Fibroblast of skin of right biceps (primary cell): ENCODE measurements at places on chromosomes 16 and 17.

DNA sequence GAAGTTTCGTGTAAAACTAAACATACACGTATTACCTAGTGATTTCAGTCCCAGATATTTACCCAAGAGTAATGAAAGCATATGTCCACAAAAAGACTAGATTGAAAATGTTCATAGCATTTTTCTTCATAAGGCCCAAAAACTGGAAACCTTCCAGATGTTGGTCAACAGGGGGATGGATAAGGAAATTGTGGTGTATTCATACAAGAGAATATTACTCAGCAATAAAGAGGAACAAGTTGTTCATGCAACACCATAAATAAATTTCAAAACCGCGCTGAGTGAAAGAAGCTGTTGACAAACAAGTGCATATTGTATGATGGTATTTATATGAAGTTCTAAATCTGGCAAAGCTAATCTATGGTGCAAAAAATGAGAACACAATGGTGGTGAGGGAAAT, 54.1 kb upstream of the NFAT5 start:
- DNase-seq = no peak

GRCh38 chr16:6131526-6132050, 1034.0 kb upstream of the EEF2KMT start:
- peak; percentile 15 for DNase-seq

DNA sequence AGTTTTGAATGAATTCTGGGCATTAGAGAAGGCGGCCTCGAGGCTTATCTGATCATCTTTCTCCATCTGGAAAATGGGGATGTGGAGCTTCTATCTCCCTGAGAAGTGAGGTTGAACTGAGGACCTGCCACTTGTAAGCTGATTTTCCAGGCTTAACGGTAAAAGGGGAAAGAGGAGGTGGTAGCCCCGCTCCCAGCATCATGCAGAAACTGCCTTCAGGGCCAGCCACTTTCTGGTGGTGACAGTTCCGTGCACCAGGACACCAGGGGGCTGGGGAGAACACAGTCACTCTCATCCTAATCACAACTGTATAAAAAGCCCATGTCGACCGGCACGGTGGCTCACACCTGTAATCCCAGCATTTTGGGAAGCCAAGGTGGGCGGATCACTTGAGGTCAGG, 20.9 kb upstream of the CPSF4L start:
- no peak for DNase-seq

GRCh38 chr17:39225959-39226683, 376 bp upstream of the STAC2 start:
- DNase-seq = peak; percentile 73
